DMS153 (cell line): ENCODE measurements at places on chromosomes 4 and X.
A peak's percentile ranks its signal among the peaks of the same experiment; 100 is the strongest.

DNA sequence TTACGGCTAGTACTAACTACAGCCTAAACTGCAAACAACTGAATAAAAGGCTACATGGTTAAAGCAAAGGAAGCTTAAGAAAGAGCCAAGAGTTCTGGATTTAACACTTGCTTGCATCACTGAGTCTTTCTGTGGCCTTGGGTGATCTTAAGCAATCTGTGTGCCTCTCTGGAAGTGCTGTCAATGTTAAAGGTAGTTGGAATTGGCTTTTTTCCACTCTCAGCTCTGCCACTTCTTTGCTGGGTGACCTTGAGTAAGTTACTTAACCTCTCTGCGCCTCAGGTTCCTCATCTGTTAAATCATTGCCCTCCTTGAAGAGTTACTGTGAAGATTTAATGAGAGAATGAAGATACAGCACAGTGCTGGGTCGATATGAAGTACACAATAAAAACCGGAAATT lies 15.7 kb downstream of the SLC2A9 start:
- DNase-seq = no peak

GRCh38 chr4:7691982-7692381 lies 247.7 kb downstream of the AFAP1 start:
- peak; percentile 29 for DNase-seq

DNA sequence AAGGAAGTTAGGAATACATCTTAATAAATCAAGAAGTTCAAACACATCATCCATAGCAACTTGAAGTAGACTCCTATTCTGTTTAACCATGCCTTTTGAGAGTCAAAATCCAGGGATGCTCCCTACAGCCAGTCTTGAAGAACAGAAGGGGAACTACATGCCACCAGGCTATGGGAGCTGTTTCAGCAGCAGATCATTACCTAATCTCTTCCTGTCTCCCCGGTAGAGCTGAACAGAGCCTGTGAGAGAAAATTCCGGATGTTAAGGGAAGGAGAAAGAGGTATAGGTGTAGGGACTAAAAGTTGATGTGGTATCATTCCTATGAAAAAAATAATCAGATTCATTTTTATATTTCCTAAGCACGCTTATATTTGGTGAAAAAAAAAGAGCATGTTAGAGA lies 352.2 kb downstream of the SPRY1 start:
- no peak for DNase-seq

DNA sequence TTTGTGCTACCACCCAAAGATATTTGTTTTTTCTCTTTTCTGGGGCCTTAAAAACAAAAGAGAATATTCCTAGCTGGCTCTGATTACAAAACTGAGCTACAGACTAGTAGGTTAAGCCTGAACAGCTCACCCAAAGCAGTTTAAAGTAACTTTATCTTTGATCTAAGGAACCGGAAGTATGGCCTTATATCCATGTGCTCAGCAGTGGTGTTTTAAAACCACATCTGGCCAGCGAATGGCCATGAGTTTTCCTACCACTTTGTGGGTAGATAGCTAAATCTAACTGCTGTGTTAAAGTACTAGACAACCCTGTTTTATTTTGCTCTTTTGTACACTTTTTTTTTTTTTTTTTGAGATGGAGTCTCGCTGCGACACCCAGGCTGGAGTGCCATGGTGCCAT lies 24.6 kb downstream of the ADGRG4 start:
- DNase-seq = no peak

DNA sequence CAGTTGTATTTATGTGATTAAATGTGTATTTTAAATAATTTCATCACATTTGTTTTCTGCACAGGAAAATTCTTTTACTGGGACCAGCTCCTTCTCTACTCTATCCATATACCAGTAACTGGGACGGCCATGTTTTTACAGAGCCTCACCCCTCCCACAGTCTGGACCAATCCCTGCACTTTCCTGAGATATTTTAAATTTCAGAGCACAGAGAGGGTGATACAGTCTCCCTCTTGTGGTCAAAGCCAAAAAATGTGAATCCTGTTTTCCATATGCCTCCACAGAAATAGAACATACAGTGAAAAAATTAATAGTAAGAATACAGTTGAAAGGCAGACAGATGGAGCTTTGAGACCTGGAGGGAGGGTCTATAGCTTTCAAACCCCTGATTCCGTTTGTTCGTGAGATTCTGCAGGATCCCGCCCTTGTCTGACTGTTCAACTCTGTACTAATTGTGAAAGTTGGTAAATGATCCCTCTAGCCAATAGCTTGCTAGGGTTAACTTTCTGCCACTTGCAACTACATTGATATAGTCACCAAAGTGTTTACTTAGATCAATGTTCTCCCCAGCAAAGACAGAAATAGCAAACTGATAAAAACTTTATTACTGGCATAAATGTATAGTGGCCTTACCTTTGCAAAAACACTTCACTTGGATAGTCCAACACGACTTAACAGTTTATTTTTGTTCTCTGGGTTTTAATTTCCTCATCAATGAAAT lies 172.2 kb downstream of the PPARGC1A start:
- no peak for DNase-seq

GRCh38 chrX:43656005-43656494 lies at the start of gene MAOA:
TSS of gene MAOA (plus strand) at chrX:43656299. CDS start at chrX:43656342, 43 bp downstream.
- no peak for DNase-seq

DNA sequence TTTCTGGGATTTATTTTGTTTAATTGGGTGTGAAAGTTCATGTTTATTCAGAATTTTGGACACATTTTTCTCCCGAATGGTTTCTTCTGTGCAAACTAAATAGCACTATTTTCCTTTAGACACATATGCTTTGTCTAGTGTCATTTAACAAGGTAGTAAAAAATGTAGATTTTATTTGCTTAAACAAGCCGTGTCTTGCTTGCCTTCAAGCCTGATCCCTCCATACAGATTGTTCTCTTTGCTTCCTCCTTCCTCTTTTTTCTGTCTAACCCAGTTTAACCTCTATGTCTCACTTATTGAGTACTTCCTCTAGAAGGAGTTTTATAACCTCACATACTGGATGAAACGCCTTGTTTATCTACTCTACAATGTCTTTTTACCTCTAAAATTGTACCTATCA lies 211.8 kb downstream of the NPFFR2 start:
- DNase-seq = peak; percentile 89
